ENCODE measurements at places on chromosomes 11 and 22.

DNA sequence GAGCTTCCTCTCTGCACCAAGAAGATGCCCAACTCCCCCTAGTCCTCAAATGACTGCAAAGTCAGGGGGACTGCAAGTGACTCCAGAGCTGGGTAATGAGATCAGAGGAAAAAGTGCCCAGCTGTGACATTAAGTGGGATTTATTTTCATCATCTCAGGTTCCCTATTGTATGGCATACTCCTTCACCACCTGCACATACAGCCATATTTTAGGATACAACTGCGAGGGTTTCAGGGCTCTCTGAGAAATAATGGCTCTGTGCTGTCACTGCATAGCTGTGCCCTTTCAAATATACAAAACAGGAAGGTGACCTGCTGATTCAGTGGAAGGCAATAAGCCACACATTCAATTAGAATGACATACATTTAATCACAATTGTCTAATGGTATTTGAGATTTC, 45.6 kb upstream of the PLET1 start:
- no peak for DNase-seq

GRCh38 chr11:130475426-130476053, 27.1 kb downstream of the ADAMTS15 start:
- DNase-seq, result no peak

- no peak for DNase-seq
Measured at GRCh38 chr11:12241971-12242672, 131.7 kb downstream of the MICAL2 start.

GRCh38 chr11:132134322-132134721, 763.9 kb downstream of the NTM start:
- DNase-seq, result no peak

DNA sequence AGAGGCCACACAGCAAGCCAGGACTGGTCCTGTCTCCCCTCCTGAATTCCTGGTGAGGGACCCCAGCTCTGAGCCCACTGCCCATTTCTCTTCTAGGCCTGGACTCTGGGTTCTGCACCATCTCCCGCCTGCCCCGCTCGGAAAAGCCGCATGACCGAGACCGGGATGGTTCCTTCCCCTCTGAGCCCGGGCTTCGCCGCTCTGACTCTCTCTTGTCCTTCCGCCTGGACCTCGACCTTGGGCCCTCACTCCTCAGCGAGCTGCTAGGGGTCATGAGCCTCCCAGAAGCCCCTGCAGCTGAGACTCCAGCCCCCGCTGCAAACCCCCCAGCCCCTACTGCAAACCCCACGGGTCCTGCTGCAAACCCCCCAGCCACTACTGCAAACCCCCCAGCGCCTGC, 7.7 kb downstream of the CDC42EP1 start:
- no peak for DNase-seq

DNA sequence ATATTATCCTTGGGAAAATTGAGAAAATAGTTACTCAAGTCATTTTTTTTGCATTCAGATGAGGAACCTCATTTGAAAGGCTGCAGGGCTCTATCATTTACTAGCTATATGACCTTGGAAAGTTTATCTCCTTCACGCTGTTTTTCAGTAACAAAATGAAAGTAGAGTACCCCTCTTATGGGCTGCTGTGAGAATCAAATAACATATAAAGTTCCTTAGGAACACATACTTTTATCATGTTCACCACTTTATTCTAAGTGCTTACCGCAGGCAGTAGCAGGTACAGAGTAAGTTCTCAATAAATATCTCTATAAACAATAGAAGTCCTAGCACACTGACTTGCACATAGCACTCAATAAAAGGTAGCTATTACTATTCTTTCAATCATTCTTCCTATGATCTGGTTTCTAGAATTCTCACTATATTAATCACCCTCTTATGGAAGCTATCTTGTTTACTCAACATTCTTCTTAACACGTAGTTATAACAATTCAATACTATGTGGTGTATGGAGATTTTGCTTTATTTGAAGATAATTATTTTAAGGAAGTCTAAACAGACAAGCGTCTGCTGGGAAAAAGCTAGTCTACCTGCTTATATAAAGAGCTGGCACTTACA, 1.9 kb downstream of the C11orf71 start:
- no peak for DNase-seq

- DNase-seq, result no peak
Measured at GRCh38 chr22:40648386-40648785, 11.9 kb upstream of the MRTFA start.

DNA sequence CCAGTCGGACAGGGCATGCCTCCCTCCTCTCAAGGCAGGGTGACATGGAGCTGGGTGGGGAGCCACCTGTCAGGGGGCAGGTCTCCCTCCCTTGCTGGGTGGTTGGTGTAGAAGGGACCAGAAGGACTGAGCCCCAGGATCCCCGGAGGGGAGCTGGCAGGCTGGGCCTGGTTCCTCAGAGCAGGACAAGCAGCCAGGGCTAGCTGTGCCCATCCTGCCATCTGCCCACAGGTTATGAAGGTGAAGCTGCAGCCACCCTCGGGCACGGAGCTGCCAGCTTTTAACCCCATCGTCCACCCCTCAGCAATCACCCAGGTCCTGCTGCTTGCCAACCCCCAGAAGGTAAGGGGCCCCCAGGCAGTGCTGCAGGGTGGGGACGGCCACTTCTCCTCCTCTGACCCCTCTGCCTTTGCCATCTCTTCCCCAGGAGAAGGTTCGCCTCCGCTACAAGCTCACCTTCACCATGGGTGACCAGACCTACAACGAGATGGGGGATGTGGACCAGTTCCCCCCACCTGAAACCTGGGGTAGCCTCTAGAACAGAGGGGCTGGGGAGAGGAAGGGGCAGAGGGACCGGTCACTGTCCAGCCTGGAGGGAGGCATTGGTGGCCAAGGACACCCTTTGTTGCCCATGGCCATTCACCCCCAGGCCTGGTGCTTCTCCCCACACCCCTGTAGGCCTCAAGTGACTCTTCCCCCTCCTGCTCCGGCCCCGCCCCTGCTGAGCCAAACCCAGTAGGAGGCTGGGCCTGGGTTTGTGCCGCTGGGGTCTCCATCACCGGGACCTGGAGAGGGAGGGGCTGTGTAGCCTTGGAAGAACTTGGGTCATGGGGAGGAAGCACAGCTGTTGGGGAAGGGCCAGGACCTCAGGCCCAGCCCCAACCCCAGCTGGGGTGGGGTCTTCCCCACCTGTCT, 7.0 kb upstream of the SH3BP1 start:
- no peak for DNase-seq

GRCh38 chr11:30876663-30877396, 290.7 kb upstream of the MPPED2 start:
- DNase-seq, result no peak

GRCh38 chr11:16783321-16783801, 44.9 kb downstream of the C11orf58 start:
- DNase-seq, result no peak

GRCh38 chr11:8779107-8779506, 96.5 kb downstream of the RPL27A start:
- no peak for DNase-seq

DNA sequence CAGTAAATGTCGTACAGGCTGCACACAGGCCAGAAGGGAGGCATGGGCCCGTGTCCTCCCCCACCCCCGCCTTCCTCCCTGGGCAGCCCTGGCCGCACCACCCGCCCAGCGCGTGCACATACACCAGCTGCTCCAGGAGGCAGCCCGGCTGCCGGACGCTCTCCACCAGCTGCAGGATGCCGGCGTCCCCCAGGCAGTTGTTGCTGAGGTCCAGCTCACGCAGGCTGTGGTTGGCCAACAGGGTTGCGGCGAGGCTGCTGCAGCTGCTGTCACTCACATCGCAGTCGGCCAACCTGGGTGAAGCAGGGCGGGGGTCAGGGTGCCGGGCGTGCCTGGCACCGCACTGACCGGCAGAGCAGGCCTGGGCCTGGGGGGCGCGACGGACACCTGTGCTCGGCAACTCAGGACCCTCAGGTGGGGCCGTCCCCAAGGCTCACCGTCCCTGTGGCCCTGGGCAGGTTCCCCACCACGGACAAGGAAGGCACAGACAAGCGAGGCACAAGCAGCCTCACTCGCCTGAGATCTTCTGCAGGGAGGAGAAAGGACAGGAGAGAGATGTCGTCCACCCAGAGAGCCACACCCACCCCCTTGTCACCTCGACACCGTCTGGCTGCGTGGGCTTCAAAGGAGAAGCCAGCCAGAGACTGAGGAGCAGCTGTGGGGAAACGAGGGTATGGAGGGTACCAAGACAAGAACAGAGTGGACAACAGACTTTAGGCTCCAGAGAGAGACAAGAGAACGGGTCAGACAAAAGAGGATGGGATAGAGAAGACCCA, 12.1 kb downstream of the RNH1 start:
- DNase-seq, result peak; percentile 57

- peak; percentile 59 for DNase-seq
Measured at GRCh38 chr11:125457814-125458343, 38.2 kb downstream of the FEZ1 start.

- DNase-seq, result no peak
Measured at GRCh38 chr11:15720460-15720859, 605.7 kb downstream of the INSC start.

DNA sequence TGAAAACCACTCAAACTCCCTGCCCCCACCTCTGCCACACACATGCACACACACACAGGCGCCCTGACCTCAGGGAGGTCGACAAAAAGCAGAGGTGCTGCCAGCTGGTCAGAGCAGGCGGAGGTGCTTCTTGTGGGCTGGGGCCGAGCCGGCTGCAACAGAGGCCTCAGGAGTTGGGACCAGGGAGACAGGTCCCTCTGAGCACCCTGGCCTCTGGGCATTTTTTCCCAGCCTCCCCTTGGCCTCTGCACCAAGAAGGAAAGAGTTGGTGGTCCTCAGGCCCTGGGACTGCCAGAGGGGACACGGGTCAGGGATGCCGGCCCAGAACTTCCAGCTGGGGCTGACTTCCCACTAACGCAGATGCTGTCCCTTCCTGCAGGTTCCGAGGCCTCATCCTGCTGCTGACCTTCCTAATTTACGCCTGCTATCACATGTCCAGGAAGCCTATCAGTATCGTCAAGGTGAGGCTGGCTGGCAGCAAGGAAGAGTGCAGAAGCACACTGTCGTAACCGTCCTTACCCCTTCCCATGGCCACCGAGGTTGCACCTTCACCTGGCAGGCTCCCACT, 13.4 kb downstream of the SLC37A2 start:
- DNase-seq, result no peak

DNA sequence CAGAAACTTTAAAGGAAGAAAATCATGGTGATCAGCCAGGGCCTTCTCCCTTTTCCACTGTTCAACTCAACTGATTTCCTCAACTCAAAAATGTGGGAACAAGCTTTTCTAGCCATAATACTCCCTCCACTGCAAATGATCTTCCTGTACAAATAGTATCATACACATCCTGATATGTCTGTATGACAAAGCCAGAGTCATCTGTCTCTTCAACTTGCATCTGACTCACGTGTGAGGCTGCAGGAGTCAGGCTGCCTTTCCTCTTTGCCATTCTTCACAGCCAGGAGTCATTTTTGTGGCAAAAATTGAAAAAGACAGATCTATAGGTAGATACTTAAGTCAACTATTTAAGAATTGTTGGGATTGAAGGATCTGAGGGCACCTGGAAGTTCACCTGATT, 13.3 kb downstream of the PATZ1 start:
- no peak for DNase-seq

DNA sequence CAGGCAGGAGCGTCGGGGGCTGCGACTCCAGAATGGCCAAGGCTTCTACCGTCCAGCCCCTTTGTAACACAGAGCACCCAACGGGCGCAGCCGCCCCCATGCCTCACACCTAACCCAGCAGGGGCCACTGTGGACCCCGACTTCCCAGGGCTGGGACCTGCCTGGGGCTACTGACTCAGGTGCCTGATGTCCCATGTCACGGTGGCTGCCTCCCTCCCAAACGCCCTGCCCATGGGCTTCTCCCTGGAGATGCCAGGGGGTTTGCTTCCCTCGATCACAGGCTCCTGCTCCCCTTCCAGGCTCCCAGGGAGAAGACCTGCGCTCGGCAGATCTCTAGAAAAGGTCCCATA, 84.0 kb downstream of the MYEOV start:
- no peak for DNase-seq

DNA sequence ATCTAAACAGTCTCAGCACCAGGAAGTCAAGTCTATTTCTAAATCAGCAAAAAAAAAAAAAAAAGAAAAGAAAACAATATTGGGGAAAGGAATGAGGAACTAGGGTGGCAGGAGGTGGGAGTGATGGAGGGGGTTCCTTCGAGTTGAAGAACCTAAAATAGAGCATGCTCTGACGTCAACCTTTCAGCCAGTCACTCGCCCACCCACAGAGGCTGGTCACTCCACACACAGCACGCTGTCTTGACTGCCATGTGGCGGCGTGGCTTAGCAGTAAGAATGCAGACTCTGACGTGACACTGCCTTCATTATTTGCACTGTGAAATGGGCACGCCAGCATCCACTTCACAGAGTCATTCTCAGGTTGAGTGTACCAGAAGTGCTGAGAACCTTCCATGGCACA, 48.3 kb downstream of the LARGE1 start:
- no peak for DNase-seq

DNA sequence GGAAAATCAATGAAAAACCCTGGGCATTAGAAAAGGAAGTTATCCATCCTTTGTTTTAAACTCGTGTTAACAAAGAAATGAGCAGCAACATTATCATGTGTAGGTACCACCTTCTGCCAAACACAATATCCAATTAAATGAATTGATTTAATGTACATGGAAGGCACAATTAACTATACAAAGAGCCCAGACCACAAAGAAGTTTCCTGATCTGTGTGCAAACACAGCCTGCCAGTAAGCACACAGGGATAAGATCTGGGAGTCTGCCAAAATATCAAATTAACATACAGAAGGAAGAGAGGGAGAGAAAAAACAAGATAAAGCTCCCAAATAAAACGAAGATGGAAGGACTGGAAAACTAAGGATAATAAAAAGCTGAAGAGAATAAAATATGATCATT, 54.1 kb upstream of the SLC25A1 start:
- no peak for DNase-seq
